ENCODE measurements at places on chromosomes 3 and 15.

DNA sequence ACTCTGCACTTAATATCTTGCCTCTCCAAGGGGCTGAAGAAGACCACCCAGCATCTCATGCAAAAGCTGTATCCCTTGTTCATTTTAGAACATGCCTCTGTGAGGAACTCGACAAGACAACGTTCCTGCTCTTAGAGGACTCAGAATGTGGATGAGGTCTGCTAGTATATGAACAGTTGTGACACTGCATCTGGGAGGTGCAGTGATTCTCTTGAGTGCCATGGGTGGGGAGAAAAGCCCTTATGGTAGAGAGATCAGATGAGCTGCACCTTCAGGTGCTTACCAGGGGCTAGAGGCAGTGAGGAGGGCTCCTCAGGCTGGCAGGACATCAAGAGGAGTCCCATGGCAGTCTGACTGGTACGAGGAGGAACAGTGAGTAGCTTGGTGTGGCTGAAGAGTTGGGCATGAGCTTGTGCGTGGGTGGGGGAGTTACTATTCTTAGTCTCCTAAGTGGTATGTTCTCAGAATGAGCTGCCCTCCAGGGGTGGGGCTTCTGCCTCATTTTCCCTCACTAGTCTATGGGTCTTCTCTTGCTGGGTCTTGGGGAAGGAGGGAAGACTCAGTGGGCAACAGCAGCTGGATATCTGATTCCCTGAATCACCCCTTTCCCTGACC, 56.7 kb upstream of the ATP2B2 start:
- DNase-seq: no peak

DNA sequence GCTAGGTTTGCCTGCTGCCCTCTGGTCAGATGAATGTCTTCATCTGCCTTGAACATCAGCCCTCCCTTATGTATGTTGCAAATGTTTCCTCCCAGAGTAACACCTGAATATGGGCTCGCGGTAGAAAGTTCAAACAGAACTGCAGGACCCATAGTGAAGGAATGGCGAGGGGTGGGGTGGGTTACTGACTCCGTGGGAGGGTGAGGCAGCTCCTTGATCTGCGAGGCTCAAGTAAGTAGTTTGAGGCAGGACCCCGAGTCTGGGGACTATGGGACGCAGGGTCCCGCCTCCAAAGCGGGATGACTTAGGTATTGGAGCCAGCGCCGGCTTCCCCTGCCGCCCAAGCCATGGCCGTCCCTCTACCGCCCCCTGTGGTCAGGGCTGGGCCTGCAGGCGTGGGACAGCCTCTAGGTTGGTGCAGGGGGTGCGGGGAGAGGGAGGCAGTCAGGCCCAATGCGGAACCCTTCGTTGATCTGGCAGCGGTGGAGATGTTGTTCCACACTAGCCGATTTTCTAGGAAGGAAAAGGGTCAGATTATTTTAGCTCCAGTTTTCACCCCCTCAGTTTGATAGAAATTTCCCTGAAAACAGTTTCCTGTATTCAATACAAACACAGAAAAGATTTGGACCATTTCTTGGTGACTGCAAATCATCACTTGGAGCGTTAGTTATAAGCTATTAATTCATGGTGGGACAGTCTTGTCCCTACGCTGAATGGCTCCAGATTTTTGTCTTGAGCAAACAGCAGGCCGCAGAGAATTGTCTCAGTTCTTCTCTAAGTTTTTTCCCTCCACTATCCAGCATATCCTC, 72.3 kb downstream of the CORO2B start:
- DNase-seq: peak; percentile 67

DNA sequence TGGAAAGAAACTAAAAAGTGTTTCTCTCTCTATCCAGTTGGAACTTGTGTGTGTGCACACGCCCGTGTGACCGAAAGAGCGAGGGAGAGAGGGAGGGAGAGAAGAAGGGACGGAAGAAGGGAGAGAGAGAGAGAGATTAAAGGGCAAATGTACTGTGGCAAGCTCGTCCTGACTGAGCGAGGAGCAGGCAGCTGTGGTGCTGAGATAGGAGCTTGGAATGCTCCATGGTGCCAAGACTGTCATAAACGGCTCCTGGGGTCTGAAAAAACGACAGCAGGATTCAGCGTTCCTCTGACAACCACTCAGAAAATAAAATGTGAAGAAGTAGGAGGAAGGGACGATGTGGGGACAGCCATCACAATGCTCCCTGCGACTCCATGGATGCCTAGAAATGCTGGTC, 276.0 kb downstream of the SV2B start:
- no peak for DNase-seq

- DNase-seq: no peak
Observed at GRCh38 chr3:119148493-119149180, 2.7 kb downstream of the TEX55 start.

GRCh38 chr3:194906229-194906629, 220.5 kb downstream of the FAM43A start:
- DNase-seq: no peak

DNA sequence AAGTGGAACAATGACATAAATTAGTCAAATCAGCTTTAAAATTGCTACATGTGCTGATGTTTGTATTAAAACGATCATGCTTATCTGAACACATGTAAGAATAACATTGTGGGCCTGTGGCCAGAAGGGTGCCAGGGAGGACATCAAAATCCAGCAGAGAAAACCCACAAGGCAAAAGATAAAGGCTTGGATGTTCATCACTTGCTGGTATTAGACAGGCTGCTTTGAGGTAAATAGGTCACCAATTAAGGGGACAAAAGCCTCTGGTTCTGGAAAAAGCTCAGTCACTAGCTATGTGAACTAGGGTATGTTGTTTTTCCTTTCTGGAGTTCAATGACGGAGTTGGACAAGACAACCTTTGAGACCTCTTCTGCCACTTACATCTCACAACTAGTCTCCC, 74.4 kb upstream of the TMEM108 start:
- DNase-seq: no peak

All from AG20443 (cell line).